ENCODE measurements at places on chromosomes 3 and 15.

- no peak for DNase-seq
These were observed 33.6 kb downstream of the VPS13C start for GRCh38 chr15:62026487-62027262.

- DNase-seq, result no peak
These were observed 25.0 kb downstream of the SEC61A1 start for GRCh38 chr3:128077202-128077624.

- no peak for DNase-seq
These were observed 274.3 kb upstream of the TRIM42 start for GRCh38 chr3:140403608-140404007.

GRCh38 chr3:120568598-120568997, 27.5 kb upstream of the NDUFB4 start:
- DNase-seq, result no peak

DNA sequence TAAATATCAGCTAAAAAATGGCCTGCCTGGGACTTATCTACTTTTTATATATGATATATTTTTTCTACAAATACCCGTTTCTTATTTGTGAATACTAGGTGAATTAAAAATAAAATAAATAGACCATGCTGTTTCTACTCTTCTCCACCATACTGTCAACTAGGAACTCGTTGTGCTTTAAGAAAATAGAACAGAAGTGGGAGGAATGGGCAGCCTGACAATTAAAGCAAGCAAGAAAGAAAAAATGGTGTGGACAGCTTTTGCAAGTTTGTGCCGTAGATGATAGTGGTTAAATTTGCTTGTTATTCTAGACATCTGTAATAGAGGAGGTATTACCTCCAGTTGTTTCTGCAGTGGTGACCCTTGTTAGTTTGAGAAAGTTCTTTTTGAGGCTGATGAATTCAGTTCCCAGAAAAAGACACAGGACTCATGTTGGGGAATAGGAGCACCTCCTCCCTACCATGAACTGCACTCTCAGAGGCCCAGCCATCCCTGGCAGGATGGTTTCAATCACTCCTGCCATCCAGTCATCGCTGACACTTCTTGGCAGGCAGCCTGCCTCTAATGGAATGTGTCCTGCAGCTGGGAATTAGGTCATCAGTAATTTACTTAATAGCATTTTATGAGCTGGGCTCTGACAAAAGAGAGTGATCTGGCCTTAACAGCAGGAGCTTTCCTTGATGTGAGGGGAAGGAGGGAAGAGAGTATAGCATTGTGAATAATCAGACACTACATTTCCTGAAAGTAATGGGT, 105.0 kb upstream of the GAP43 start:
- DNase-seq, result peak; percentile 75

GRCh38 chr15:65245096-65245856, 34.0 kb upstream of the CILP start:
- DNase-seq, result no peak

DNA sequence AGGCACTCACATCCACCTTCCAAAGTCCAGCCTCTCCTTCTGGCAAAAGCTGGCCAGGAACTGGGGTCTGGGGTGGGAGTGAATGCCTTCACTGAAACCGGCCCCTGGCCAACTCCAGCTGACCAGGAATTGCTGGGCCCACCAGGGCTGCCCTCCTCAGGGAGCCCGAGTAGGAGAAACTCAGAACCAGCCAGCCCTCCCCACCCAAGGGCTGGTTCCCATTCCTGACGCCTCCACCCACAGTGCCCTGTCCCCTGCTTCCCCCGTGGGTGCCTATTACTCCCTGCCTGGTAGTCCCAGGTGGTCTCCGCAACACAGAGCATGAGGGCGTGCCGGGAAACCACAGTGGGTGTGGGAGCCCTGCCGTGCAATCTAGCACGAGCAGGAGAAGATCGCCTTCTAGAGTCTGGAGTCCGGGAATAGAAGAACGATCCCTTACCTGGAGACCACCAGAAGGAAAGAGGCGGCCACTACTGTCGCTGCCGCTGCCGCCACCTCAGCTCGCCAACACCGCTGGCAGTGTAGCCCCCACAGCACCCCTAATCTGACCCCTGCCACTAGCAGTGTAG, 178.8 kb downstream of the POTEB3 start:
- DNase-seq, result no peak

DNA sequence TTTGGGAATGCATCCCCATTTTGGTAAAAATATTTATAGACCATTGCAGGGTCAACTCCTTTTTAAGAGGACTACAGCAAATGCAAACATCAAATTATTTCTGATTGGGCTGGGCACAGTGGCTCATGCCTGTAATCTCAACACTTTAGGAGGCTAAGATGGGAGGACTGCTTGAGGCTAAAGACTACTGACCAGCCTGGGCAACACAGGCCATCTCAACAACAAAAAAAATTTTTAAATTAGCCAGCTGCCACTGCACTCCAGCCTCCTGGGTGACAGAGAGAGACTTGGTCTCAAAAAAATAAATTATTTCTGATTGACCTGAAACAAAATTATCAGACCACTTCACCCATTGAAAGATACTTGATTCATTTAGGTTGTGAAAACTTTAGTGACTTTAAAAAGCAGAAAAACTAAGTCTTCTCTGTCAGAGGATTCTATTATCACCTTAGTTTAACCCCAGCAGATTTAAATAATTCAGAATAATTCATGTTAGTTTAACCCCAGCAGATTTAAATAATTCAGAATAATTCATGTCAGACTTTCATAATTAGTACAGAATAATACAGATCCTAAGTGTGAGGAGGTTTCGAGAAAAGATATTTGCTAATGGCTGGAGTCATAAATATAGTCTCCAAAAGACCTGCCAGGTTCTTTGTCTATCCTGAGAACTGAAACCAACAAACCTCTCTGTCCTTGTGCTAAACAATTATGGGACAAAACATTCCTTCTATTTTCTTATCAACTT, 183.6 kb upstream of the STT3B start:
- no peak for DNase-seq

DNA sequence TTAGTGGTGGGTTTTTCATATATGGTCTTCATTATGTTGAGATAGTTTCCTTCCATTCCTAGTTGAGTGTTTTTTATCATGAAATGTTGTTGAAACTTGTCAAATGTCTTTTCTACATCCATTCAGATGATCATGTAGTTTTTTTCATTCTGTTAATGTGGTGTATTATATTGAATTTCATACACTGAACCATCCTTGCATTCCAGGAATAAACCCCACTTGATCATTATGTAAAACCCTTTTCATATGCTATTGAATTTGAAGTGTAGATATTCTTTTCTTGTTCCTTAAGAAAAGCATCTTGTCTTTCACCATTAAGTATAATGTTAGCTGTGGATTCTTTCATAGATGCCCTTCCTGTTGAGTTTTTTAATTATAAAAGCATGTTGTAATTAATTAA, 42.9 kb downstream of the PIAS1 start:
- no peak for DNase-seq

DNA sequence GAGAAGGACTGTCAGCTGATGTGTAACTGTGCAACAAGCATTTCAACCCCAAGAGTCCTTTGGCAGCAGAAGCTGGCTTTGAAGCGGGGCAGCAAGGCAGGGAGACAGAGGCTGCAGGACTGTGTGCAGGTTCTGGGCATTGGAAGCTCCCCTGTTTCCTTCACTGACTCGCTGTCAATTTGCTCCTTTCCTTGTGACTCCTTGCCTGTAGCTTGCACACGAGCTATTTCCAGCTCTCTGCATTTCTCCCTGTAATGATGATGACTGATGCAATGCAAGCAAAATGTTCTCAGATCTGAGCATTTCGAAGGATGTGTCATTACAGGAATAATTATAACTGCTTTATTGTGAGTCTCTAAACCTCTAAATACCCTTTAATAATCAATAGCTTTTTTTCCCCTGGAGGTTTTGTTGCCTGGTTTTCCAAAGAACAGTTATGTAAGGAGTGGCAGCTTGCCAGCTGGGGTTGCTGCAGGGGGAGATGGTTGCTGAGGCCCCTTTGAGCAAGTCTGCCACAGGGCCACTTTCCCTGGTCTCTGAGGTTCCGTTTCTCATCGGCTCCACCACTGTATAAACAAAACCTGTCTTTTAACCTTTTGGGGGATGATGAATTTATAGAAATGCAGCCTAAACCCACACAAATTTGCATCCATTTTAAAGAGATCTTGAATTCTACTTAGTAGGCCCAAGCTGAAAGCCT, 2.8 kb downstream of the APOD start:
- peak; percentile 59 for DNase-seq

GRCh38 chr15:62241135-62241770, 76.2 kb upstream of the C2CD4B start:
- DNase-seq, result no peak

- DNase-seq, result no peak
These were observed 128.9 kb downstream of the TFG start for GRCh38 chr3:100838157-100838556.

DNA sequence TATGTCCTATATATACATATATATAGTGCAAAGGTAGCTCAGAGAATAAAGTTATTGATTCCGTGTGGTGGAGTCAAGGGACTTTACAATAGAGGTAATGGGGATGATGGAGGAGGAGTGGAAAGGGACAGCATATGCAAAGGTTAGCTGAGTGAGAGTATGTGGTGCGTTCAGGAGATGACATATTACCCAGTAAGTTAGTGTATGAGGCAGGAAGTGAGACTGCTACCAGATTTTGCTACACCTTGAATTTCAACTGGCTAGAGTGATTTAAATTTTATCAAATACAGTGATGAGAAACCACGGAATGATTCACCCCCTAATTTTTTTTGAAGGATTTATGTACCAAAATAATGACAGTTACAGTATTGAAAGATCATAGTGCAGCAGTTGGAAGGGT, 2.8 kb downstream of the ACTL6A start:
- DNase-seq, result no peak

DNA sequence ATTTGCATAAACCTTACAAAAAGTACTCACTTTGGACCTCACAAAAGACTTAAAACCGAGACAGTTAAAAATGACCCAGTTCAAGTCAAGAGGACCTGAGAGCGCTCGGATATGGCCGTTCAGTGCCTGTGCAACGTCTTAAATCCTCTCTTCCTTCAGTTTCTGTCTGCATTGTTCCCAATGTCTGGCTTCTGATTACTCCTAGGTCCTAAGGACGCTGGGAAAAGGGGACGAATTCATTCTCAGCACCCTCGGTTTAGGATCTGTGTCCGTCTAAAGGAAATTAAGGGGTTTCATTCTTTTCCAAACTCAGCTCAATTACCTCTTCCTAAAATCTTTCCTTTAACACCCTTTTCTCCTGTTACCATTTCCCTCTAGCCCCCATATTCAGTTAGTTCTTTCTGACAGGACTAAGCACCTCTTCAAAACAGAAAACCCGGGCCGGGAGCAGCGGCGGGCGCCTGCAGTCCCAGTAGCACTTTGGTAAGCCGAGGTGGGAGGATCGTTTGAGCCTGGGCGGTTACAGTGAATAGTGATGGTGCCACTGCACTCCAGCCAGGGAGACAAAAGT, 970 bp downstream of the DPPA4 start:
- peak; percentile 3 for DNase-seq

GRCh38 chr3:62574266-62574898, 201.0 kb upstream of the FEZF2 start:
- no peak for DNase-seq

GRCh38 chr3:15181963-15182362, 24.1 kb upstream of the CAPN7 start:
- DNase-seq, result no peak

DNA sequence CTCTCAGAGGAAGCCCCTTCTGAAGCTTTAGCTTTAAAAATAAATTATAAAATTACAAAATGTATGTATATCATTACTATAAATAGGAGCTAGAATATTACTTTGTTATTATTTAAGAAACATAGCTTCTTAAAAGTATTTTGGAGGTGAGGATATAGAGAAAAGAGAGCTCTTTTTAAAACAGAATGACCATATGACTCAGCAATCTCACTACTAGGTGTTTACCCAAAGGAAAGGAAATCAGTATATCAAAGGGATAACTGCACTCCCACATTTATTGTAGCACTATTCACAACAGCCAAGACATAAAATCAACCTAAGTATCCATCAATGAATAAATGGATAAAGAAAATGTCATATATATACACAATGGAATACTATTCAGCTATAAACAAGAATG, 119.6 kb downstream of the DMXL2 start:
- DNase-seq, result no peak

GRCh38 chr3:191774485-191774884, 313.5 kb downstream of the PYDC2 start:
- peak; percentile 85 for DNase-seq

DNA sequence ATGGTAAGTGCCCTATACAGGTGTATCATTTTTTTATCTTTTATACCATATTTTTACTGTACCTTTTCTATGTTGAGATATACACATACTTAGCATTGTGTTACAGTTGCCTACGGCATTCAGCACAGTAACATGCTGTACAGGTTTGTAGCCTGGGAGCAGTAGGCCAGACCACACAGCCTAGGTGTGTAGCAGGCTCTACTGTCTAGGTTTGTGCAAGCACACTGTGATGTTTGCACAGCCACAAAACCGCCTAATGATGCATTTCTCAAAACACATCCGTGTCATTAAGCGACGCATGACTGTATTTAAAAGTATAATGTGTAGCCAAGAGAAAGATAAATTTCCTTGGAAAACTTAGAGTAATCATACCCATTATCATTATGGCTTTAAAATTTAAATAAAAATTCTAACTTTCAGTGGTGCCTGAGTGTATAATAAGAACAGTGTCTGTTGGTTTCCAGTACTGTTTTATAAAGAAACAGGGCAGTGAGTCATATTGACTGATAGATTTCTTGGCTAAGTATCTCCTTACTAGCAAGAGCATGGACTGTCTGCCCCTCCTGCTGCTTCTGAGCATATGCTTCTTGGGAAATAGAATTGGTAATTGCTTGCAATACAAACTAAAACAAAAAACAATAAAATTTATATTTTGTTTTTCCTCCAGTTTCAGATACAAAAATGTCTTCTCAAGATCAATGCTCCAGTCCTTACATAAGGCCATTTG, 18.3 kb downstream of the CALML4 start:
- peak; percentile 60 for DNase-seq

- no peak for DNase-seq
These were observed 922.9 kb downstream of the SI start for GRCh38 chr3:164155400-164155799.

GRCh38 chr3:100041328-100041749, 73.0 kb downstream of the FILIP1L start:
- peak; percentile 76 for DNase-seq

- DNase-seq, result no peak
These were observed 30.2 kb upstream of the FURIN start for GRCh38 chr15:90838139-90838538.

- DNase-seq, result no peak
These were observed 469 bp downstream of the ZNF770 start for GRCh38 chr15:34987609-34988026.

GRCh38 chr3:144369129-144369879, 397.7 kb downstream of the DIPK2A start:
- no peak for DNase-seq

GRCh38 chr3:73719861-73720260, 95.1 kb upstream of the PDZRN3 start:
- DNase-seq, result peak; percentile 47

- DNase-seq, result no peak
These were observed 17.7 kb downstream of the SH2D7 start for GRCh38 chr15:78110096-78110495.

DNA sequence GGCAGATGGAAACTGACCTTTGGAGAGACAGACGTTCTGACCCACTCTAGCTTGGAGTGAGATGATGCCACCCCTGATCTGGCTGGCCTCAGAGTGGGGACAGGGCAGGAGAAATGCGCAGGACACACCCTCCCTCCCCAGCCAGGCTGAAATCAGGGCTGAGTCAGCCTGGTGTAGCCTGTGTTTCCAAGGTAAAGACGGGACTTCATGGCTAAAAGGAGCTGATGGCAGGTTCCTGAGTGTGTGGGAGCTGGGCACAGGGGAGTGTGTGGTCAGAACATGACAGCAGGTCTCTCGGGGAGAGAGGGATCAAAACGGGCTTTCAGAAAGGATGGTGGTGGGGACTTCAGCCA, 14.6 kb upstream of the POLG start:
- no peak for DNase-seq
